NCI-H774 (cell line): ENCODE measurements at places on chromosomes 2 and 18.

GRCh38 chr2:204268458-204268857 is 276.8 kb upstream of the PARD3B start:
- DNase-seq = no peak

GRCh38 chr2:165196411-165196810 is 7.4 kb downstream of the SCN3A start:
- DNase-seq = no peak

GRCh38 chr2:48715956-48716355 is 39.6 kb downstream of the LHCGR start:
- no peak for DNase-seq

GRCh38 chr2:33788044-33788443 is 188.9 kb upstream of the FAM98A start:
- no peak for DNase-seq

DNA sequence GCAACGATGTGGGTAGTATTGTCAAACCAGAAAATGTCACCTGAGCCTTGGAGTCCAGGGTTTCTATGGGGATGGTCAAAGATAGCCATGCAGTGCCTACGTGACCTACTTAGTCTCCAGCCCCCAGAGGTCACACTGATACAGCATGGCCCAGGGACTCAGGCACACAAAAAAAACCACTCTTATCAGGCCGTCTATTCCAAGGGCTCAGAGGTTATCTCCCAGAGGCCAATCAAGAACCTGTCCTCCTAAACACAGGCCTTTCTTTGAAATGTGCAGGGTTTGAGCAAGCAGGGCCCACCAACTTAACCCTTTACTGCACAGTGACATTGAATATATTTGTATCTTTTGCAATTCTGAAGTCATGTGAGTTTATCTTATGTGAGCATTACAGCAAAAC is 82.7 kb downstream of the MRO start:
- no peak for DNase-seq

GRCh38 chr2:172698041-172698863 is 37.4 kb upstream of the RAPGEF4 start:
- DNase-seq = no peak

- no peak for DNase-seq
Measured at GRCh38 chr2:105081006-105081601, 43.2 kb downstream of the MRPS9 start.

DNA sequence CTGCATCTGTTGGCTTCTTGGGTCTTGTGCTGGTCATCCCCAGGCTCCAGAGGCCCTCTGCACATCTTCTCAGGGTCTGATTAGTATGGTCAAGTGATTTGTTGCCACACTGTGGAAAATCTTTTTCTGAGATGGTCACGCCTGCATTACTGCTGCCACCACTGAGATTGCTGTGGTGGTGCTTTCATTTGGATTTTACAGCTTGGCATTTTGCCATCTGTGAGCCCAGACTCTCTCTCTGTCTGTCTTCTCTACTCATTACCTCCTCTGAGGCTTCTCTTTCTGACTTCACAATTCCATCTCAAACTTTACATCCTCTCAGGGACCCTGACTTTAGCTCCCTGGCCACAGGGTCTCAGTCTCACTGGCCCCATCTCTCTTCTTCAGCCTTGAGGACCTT is 154.6 kb downstream of the LRRTM1 start:
- no peak for DNase-seq

DNA sequence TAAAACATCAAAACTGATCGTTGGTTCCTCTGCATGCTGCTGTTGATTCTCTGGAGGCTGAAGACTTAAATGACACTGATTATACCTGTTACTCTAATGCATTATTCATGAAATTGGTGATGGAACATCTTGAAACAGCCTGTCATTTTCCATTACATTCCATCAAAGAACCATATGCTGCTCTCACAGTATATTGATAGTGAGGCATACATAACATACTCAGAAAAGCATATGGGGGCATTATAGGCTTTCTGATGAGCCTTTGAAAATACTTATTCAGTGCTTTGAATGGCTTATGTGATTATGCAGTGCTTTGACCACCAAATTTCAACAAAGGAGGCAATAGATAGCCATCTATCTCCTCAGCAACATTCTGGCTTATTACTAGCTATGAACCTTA is 392.1 kb downstream of the CDH19 start:
- no peak for DNase-seq

DNA sequence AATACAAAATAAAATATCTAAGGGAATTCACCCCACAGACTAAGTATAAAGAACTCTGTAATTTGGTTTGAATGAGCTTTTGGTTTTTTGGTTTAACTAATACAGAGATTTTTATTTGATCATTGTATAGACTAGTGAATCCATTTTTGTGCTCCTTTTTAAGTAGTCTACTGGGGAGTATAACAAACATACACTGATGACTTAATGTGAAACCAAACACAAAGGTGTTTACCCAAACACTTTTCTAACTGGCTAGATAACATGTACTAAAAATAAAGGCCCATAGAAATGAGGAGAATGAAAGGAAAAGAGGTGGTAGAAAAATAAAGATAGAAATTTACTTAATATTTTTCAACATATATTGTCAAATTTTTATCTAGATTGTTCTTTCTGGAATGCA is 146.0 kb downstream of the NRXN1 start:
- peak; percentile 31 for DNase-seq

DNA sequence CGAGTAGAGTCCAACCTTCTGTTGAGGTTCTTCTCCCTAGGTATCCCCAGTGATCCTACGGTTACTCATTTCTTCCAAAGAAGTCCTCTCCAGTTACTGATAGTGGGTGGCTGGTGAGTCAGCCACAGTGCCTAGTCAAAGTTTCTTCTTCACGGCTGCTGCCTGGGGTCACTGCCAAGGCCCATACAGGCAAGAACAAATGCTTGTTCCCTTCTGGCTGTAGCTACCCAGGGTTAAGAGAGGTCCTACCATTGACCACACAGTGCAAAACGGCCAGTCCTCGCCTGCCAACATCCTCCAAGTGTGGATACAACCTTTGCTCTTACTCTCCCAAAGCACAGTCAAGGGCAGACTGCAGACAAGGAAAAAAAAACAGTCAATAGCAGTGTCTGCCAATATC is 2.9 kb upstream of the PTPN4 start:
- no peak for DNase-seq
